ENCODE measurements at places on chromosomes 1 and 21.
A peak's percentile ranks its signal among the peaks of the same experiment; 100 is the strongest.

- no peak for DNase-seq
Measured at GRCh38 chr1:229087339-229087738, 183.6 kb upstream of the RAB4A start.

DNA sequence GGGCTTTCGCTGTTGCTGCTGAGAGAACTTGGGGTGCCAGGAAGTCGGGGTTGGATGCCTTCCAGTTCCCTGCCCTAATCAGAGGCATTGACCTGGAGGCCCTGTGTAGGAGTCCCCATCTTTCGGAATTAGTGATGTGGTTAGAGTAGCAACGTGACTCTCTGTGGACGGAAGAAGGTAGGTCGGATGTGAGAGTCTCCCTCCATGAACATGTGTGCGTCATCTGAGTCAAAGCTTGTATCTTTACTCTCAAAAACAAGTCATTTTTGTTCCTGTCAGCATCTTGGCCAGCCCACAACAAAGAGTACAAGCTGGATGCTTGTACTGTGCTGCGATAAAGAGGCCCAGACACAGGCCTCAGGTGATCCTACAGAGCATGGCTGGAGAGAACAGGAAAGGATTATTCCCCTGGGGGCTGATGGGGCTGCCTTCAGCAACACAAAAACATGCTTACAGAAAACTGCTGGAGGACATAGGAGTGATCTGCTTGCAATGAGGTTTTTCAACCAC lies 31.0 kb upstream of the IL10 start:
- DNase-seq = no peak

DNA sequence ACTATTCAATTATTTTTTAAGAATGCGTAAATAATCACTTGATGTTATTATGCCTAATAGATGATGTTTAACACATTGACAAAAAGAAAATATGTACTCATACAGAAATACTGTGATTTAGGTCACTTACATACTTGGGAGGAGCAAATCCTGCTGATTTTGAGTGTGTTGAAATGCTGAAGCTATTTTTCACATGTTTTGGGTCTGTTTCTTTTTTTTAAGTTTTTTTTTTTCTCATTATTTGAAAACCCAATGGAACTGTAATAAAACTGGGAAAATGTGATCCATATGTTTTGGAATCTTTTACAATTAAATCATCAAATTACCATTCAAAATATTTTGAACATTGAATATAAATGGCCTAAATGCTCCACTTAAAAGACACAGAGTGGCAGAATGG lies 366.2 kb upstream of the ADAMTS5 start:
- no peak for DNase-seq

DNA sequence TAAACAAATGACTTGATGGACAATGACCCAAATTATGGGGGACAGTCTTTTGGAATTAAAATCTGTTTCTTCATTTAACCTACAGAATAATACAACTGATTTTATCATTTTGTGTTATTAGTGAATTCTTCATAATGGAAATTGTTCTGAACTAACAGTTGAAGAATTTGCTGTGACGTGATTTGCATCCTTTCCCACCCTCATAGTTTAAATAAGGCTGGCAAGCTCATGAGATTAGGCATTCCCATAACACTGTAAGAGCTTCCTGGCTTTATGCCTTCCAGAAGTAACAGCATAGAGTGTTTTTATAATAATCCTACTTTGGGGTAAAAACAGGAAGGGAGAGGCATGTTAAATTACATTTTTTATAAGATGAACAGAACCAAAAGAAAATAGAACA lies 95.7 kb downstream of the ATP6V1G3 start:
- DNase-seq = peak; percentile 28

DNA sequence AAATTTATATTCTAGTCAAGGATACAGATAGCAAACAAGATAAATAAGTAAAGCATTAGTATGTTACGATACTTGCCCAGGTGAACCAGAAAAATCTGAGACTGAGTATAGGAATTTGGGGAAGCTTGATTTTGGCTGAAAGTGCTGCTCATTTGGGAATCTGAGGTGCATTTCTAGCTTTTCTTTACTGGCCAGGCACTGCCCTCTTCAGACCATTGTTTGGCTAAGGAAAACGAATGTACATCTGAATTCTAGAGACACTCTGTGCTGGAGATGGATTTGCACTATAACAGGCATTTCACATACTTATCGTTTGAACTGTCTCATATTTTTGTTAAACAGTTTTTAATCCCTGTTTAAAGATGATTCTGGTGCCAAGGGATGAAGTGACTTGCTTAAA lies 23.4 kb downstream of the ARID1A start:
- DNase-seq = no peak

DNA sequence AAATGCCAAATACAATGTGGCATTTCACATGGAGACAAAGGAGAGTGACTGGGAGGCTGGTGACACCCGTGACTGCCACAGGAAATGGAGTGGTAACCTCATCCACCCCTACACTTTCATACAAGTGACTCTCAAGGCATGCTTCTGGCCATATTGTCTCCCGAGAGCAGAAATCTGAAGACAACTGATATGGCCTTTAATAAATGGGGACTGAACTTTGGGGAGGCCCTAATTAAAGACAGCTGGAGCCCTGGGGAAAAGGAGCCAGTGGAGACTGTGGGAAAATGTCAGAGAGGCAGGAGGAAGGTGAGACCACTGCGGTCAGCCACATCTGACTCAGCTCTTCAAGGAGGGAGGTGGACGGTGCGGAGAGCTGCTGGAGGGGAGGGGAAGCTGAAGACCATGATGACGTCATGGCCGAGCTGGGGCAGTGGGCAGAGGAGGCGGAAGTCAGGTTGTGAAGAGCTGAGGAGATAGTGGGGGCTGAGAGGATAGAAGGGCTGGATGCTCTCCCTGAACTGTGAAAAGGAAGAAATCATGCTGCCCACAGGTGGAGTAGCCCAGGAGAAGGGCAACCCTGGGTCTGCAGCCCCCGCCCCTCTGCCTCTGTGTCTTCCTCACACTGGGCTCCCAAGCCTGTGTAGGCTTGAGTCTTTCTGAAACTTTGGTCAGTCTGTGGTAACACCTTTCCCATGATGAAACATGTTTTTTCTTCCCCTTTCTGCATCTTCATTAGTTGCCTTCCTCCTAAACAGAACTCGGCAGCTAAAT lies 14.0 kb upstream of the NCF2 start:
- DNase-seq = no peak

GRCh38 chr1:114597949-114598348 lies 16.5 kb upstream of the BCAS2 start:
- no peak for DNase-seq

- no peak for DNase-seq
Measured at GRCh38 chr1:41097105-41097504, 75.6 kb upstream of the SLFNL1 start.

- no peak for DNase-seq
Measured at GRCh38 chr1:40438391-40439015, 11.8 kb upstream of the ZFP69B start.
